Left renal pelvis (tissue), 4 donors: ENCODE measurements at places on chromosomes 11 and 22. TPM values are rescaled to one million over a fixed set of nuclear protein-coding genes. Genes with fewer than 3 reads are reported as not detected.

The ADORA2A gene
- polyA plus RNA-seq: 5.6 TPM

The NEFH gene
- 9.6 TPM for polyA plus RNA-seq

The MAPK8IP2 gene
- 0.72 TPM for polyA plus RNA-seq

The LARGE2 gene
- polyA plus RNA-seq: 0.96 TPM

The PDGFD gene
- 34.4 TPM for polyA plus RNA-seq

The MN1 gene
- 36.3 TPM for polyA plus RNA-seq

The WNT7B gene
- 16.6 TPM for polyA plus RNA-seq

The USP2 gene
- polyA plus RNA-seq: 11.3 TPM

The CABP4 gene
- polyA plus RNA-seq: 0.70 TPM

The PRR5 gene
- 19.9 TPM for polyA plus RNA-seq

The POTEH gene
- not detected for polyA plus RNA-seq

The APOA4 gene
- not detected for polyA plus RNA-seq

The SLC29A2 gene
- polyA plus RNA-seq: 18.7 TPM

The OR4X2 gene
- polyA plus RNA-seq: not detected

The XKR3 gene
- polyA plus RNA-seq: not detected

The GGT5 gene
- polyA plus RNA-seq: 29.3 TPM

The ALDH3B1 gene
- 1.4 TPM for polyA plus RNA-seq
